ENCODE measurements at places on chromosomes 12 and 14.
A peak's percentile ranks its signal among the peaks of the same experiment; 100 is the strongest.

- no peak for DNase-seq
Observed at GRCh38 chr12:121217063-121217462, 7.1 kb downstream of the P2RX4 start.

DNA sequence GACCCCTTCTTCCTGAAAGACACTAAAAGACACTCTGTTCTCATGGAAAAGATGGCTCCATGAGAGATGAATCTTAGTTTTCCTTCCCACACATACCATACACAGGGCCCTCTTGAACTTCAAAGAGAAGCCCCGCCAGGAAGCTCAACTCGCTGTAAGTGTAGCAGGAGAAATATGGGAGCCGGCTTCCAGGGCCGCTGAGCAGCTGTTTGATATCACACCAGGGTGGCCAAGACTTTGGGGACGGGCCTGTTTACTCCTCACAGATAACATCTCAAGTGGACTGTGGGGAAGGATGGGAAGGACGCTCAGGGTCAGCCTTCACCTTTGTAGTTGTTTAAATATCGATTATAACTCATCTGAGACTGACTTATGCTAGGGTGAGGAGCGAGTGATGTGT is 235.5 kb upstream of the TBX3 start:
- no peak for DNase-seq

- no peak for DNase-seq
Observed at GRCh38 chr12:24630856-24631255, 318.0 kb downstream of the BCAT1 start.

GRCh38 chr12:12451098-12451497 is 94.2 kb downstream of the BORCS5 start:
- no peak for DNase-seq

DNA sequence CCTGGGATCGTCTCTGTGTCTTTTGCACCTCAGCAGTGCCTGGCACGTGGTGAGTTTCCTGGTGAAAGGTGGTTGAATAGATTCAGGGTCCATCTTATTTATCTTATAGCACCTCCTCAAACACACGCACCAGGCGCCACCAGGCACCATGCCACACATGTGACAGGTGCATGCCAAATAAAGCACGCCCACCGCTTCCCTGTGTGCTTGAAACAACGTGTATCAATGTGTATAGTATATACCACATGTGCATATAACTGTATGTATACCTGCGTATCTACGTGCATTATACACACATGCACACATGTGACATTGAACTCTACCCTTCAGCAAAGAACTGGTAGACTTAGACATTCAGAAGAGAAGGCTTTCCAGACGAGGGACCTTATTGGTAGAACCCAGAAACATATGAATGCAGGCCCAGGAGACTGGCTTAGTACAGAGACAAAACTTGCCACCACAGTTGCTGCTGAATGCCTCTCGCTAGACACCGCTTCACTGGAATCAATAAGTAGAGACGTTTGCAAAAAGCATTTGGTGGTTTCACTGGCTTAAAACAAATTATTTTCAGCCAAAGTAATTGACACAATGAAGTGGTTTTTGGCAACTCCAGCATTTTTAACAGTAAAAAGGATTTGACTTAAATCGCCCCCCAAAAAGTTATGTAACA is 10.0 kb downstream of the EML1 start:
- no peak for DNase-seq

- no peak for DNase-seq
Observed at GRCh38 chr14:75425446-75425845, 2.4 kb upstream of the JDP2 start.

GRCh38 chr12:120453977-120454376 is 7.7 kb downstream of the GATC start:
- DNase-seq: peak; percentile 76

- no peak for DNase-seq
Observed at GRCh38 chr14:86626530-86626929, 1096.6 kb downstream of the FLRT2 start.

GRCh38 chr12:53099071-53099882 is 1.8 kb downstream of the IGFBP6 start:
- peak; percentile 90 for DNase-seq

- DNase-seq: no peak
Observed at GRCh38 chr12:47102845-47103651, 23.3 kb upstream of the AMIGO2 start.

DNA sequence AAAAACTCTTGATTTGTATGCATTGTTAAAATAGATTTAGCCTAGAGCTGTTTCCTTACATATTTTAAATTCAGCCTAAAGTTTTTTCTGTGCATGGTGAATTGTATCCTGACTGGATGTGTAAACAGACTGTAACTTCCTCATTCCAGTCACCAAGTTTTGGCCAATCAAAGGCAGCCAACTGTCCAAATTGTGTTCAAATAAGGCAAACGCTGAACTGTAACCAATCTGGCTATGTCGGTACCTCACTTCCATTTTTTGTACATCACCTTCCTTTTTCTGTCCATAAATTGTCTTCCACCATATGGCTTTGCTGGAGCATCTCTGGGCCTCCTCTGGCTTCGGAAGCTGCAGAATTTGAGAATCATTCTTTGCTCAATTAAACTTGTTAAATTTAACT is 1921.9 kb upstream of the SEL1L start:
- DNase-seq: no peak

GRCh38 chr12:120323772-120324171 is 3.8 kb downstream of the PLA2G1B start:
- DNase-seq: no peak

- DNase-seq: no peak
Observed at GRCh38 chr12:66584673-66585072, 94.2 kb downstream of the GRIP1 start.

DNA sequence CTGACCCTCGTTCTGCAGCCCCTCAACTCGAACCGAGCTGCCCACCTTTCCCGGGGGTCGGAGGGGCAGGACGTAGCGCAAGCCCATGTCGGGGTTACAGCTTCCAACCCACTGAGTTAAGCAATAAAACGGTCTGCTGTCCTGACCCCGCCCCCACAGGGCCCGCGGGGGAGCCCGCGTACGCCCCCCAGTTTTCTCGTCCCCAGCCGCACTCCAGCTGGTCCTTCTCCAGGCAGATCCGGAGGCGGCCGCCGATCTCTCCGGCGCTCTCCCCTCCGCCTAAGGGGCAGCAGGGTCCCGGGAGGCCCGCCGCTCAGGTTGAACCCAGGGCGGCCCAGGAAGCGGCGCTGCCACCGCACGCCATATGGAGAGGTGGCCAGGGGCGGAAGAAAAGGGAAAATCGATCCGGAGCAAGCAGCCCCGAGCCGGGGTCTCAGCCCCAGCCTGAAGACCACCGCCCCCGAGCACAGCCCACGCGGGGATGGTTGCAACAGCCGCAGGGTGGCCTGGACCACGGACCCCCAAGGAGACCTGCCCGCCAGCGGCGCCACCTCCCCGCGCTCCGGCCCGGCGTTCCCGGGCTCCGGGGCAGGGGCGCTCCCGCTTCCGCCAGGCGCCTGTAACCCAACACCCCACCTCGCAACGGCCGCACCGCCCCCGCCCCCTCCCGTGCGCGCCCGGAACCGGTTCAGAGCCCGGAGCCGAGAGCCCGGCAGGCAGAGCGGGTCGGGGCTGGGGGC is 760 bp downstream of the ACTN1 start:
- peak; percentile 89 for DNase-seq

- no peak for DNase-seq
Observed at GRCh38 chr12:114678028-114678427, 5.9 kb downstream of the TBX3 start.
